ENCODE measurements at places on chromosomes 11 and 22.

GRCh38 chr22:33325232-33326004 is 267.2 kb upstream of the SYN3 start:
- no peak for DNase-seq

- DNase-seq, result no peak
These were observed 371 bp downstream of the SMCO4 start for GRCh38 chr11:93542811-93543229.

GRCh38 chr11:67545280-67545679 is 22.0 kb upstream of the CABP2 start:
- DNase-seq, result no peak

DNA sequence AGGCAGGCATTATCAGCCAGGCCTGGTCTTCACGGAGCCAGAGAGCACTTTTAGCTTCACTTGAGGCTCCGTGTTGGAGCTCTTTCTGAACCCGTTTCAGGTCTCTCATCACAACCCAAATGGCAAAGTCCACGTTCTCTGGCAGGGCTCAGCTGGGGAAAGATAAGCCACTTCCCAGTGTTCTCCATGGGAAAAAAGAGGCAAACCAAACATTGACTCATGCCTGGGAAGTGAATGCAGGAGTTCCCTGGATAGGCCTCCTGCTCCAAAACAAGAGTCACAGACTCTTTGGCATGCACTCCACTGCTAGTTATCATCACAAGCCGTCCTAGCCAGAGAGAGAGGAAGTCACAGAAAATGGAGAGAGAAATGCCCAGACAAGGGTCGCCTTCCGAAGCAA is 11.6 kb downstream of the OPCML start:
- no peak for DNase-seq

DNA sequence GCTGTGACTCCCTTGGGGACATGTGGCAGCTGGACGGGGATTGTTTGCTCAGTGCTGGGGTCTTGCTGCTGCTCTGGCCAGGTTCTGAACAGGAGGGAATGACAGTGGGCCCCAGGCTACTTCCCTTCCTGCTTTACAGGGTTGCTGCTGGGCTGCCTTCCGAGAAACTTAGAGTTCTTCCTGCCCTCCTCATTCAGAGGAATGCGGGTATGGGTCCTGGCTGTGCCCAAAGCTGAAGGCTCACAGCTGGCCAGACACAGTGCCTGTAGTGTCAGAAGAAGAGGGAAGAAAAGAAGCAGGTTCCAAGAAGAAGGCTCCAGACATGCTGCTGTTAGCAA is 108.3 kb upstream of the PARVA start:
- DNase-seq, result no peak

- no peak for DNase-seq
These were observed 5.5 kb downstream of the CST6 start for GRCh38 chr11:66017321-66017720.

DNA sequence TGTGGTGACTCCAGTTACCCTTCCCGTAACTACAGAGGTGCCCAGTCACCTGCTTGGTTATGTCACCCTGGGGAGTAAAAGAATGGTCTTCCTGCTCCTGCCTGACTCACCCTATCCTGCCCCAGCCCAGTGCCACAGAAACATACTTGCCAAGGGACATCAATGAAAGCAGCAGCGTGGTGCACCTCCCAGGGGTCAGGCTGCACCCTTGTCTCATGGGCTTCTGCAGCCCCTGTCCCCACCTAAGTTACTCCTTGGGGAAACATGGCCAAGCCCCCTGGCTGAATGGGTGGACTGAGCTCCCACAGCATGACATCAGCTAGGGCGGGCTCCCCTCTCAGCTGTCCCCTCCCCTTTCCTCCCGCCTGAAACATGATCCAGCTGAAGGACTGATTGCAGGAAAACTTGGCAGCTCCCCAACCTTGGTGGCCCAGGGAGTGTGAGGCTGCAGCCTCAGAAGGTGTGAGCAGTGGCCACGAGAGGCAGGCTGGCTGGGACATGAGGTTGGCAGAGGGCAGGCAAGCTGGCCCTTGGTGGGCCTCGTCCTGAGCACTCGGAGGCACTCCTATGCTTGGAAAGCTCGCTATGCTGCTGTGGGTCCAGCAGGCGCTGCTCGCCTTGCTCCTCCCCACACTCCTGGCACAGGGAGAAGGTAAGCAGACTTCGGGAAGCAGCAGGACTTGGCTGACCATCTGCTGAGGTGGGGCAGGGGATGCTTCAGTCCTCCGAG is at the start of gene HTR3A:
TSS of gene HTR3A (plus strand) at position 368 of the 730 bp plus-strand sequence. CDS start at position 586, 218 bp downstream.
- DNase-seq, result no peak

Data from KG1 (cell line).